ENCODE measurements at places on chromosomes 2 and 18.

GRCh38 chr18:56380685-56381084 lies 257.7 kb downstream of the TXNL1 start:
- DNase-seq = no peak

GRCh38 chr2:6516674-6517073 lies 349.0 kb downstream of the CMPK2 start:
- no peak for DNase-seq

DNA sequence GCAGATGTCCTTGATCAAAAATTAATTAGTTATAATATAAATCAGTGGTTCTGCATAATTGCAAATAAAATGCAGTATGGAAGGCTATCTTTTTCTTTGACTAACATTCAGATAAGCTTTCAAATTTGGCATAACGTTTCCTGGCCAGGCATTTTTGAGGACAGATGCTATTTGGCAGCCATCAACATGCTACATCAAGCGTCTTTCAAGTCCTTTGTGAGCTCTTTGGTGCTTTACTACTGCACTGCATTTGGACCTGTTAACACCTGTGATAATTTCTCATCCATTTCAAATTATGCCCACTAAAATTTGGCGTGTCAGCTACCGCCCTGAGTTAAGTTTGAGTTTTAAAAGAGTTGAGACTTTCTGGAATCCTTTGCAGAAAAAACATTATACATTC lies 545.7 kb downstream of the STK39 start:
- no peak for DNase-seq

DNA sequence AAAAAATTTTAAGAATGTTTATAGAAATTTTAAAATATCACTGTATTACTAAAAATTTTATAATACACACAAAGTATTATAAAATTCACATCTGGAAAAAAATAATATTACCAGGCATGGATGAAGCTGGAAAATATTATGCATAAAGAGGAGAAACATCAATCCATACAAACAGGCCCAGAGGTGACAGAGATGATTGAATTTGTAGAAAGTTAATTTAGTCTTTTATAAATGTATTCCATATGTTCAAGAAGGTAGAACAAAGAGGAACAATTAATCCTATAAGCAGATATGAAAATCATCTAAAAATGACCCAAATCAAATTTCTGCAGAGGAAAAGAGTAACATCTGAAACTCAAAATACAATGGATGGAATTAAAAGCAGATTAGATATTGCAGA lies 605.2 kb upstream of the CELF4 start:
- no peak for DNase-seq

GRCh38 chr2:22957446-22957845 lies 427.5 kb upstream of the KLHL29 start:
- no peak for DNase-seq

DNA sequence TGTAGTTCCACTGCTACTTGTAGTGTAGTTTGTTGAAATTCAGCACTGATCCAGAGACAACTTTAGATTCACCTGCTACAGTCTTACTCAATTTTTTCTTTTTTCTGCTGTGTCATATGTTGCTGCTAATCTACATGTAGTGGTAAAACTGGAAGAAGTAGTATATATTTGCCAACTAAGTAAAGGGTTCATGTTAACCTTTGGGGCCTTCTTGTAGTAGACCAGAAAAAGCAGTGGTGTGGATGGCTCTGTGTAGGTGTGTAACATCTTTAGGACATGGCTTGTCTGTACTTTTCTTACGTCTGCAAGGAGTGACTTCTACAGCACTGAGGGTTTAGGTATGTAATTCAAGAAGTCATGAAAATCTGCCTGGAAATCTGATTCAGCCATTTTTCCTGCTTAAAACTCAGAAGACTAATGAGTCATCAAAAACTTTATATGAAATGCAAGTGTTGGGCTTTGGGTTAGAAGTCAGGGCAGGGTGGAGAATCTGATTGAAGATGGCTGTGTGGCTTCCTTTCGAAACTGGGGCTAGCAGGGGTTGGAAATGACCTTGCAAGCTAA lies 8.4 kb downstream of the PTPRM start:
- DNase-seq = no peak

- DNase-seq = no peak
Measured at GRCh38 chr2:49123600-49123999, 30.7 kb downstream of the FSHR start.

DNA sequence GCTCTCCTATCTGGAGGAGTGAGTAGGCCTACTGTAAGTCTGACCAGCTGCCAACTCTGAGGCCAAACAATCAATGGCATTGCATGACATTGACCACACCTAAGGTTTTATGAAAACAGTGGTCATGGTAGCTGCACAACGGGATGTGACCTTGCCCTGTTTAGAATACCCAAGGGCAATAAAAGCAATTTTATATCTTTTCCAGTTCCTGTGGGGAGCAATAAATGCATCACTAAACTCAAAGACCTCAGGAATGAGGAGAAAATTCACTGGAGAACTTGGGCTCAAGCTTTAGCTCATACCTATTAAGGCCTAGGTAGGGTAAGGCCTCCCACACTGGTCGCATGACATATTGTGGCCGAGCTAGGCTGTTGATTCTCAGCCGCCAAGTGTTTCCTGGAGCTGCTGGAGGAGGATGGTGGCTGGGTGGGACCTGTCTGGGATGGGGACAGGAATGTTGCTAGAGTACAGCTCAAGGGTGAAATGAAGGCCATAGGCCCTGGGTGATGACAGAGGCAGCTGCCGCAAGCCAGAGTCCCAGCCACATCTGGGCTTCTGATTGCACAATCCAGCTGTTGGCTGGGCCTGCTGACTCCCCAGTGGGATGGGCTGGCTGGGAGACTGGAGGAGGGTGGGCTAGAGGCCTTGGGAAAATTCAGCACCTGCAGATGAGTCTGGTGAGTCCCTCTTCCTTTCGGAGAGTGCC lies 313.7 kb downstream of the CYP26B1 start:
- DNase-seq = no peak

- DNase-seq = no peak
Measured at GRCh38 chr2:163735685-163736432, at the start of gene FIGN. FIGN (minus strand) TSS chr2:163736008; CDS start chr2:163734927, 1,081 bp downstream.

DNA sequence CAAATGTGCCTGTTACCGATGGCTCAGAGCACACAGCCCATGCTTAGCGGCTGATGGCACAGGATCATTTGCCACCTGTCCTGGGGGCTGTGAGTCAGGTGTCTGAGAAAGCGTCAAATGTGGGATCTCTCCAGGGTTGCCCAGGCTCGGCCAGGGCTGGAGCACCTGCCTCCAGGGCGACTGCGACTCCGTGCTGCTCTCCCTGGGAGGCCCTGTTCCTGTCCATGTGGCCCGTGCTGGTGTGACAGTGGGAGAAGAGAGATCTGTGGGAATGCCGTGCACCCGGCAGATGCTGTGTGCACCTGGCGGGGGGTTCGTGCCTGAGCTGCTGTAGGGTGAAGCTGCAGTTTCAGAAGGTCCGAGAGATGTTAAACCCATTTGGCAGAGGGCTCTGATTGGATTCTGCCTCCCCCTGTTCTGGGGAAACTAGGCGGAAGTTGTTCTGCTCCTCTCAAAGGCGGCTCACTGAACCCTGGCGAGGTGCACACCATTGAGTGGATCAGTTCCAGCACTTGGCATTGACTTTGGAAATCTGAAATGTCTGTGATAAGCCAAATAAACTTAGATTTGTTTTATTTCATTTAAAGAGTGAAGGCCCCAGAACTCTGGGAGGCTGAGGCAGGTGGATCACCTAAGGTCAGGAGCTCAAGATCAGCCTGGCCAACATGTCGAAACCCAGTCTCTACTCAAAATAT lies 34.7 kb upstream of the TPO start:
- DNase-seq = no peak

GRCh38 chr2:217710211-217710765 lies 292.5 kb downstream of the TNS1 start:
- no peak for DNase-seq

GRCh38 chr2:15754703-15755099 lies 163.0 kb downstream of the DDX1 start:
- DNase-seq = no peak

- no peak for DNase-seq
Measured at GRCh38 chr2:136486115-136486514, 279.2 kb upstream of the THSD7B start.

DNA sequence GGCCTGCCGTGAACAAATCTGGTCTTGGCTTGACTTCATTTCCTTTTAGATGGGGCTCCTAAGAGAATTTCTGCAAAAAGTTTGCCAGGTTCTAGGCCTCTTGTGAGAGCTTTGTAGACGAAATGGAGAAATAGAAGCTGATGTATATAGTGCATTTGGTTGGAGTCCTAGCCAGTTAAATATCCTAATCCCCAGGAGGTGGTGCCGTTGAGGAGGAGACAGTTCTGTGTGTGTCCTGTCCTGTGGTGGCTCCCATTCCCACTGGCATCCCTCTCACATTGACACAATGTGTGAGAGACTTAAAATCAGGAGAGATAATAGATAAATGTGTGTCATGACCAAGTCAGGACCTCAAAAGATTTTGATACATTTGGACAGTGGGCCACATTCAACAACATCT lies 34.6 kb upstream of the DNER start:
- no peak for DNase-seq

GRCh38 chr2:717661-718060 lies 40.5 kb upstream of the TMEM18 start:
- no peak for DNase-seq

- no peak for DNase-seq
Measured at GRCh38 chr2:134359367-134360081, 105.7 kb downstream of the MGAT5 start.

- DNase-seq = no peak
Measured at GRCh38 chr2:162261032-162261945, 18.0 kb upstream of the FAP start.

GRCh38 chr2:168254158-168254935 lies 7.0 kb upstream of the STK39 start:
- DNase-seq = no peak

DNA sequence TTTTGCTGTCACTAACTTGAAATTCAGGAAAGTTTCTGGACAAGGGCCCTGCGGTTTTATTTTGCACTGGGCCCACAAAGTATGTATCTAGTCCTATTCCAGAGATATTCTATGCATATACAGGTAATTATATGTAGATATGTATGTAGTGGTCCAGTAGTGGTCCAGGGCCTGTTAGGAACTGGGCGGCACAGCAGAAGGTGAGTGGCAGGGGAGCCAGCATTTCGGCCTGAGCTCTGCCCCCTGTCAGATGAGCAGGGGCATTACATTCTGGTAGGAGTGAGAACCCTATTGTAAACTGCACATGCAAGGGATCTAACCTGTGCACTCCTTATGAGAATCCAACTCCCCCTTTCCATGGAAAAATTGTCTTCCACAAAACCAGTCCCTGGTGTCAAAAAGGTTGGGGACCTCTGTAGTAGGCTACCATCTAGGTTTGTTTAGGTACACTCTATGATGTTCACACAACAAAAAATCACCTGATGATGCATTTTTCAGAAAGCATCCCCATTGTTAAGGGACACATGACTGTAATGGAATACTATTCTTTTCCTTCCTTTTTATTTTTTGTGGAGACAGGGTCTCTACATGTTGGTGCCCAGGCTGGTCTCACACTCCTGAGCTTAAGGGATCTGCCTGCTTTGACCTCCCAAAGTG lies 2.8 kb upstream of the PPP4R3B start:
- DNase-seq = no peak

DNA sequence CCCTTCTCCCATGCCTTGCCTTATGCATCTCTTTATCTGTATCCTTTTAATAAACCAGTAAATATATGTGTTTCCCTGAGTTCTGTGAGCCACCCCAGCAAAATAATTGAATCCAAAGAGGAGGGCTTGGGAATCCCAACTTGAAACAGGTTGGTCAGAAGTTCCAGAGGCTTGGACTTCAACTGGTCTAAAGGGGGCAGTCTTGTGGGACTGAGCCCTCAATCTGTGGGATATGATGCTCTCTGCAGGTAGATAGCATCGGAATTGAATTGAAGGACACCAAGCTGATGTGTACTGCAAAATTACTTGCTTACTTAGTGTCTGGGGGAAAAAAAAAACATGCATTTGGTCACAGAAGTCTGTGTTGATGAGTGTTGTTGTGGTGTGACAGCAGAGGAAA lies 1033.5 kb upstream of the TMEFF2 start:
- DNase-seq = no peak

GRCh38 chr2:67534745-67535144 lies 137.6 kb downstream of the ETAA1 start:
- no peak for DNase-seq

DNA sequence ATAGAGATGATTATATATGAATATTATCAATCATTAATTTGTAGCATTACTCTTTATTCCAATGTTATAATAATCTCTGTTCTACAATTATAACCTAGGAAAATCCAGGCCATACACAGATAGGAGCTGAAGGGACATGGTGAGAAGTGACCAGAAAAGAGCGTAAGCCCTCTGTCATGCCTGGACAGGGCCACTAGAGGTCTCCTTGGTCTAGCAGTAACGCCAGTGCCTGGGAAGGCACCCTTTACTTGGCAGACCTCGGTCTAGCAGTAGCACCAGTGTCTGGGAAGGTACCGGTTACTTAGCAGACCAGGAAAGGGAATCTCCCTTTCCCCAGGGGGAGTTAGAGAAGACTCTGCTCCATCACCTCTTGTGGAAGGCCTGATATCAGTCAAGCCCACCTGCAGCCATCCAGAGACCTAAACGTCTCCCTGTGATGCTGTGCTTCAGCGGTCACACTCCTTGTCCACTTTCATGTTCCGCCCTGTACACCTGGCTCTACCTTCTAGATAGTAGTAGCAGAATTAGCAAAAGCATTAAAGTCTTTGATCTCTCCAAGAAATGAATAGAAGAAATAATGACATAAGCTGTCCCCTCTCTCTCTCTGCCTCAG lies 447.5 kb upstream of the FSIP2 start:
- DNase-seq = no peak

DNA sequence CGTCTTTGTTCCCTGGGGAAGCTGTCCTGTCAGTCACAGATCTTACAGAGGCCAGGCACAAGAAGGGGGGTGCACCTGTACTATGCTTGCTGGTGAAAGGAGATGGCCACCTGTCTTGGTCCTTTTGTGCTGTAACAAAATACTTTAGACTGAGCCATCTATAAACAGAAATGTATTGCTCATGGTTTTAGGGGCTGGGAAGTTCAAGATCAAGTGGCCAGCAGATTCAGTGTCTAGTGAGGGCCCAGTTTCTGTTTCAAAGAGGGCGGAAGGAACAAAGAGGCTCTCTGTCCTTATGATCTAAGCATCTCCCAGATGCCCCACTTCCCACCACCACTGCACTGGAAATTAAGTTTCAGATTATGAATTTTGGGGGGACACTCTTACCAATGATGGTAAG lies 35.5 kb upstream of the RPL37A start:
- no peak for DNase-seq

DNA sequence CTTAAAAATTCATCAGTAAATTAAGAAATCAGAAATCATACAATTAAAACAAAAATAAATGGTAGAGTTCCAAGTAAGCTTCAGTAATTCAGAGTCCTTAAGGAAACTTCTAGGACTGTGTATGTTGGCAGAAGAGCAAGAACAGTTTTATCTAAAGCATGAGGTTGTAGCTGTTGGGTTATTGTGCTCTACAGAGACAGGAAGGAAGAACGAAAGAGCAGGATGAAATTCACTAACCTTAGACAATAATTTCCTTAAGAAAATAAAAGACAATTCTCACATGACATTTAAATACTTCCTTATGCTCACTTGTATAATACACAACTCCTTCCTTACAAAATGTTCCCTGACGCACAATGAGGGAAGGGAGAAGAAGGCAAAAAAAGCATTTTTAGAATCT lies 133.4 kb downstream of the STK39 start:
- no peak for DNase-seq

All from activated CD4-positive, alpha-beta T cell treated with anti-CD3 and anti-CD28 coated beads, Interleukin-2, amount 50 U/mL, for 24 hours (primary cell).